ENCODE measurements at places on chromosomes 12 and 14.
A peak's percentile ranks its signal among the peaks of the same experiment; 100 is the strongest.

DNA sequence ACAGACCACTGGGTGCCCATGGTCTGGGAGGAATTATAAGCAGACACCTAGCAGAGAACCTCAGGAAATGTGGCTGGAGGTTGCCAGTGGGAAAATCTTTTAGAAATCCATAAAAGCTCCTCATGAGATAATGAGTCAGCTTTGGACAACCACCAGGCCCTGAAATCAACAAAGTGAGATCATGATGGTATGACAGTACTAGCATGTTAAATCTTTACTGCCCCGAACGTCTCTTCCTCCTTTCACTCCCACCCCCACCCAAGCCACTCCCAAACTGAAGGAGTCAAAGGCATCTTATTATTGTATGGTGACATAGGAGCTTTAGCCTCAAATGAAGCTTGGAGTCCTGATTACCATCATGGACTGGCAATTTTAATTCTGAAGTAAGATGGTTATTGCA lies 240.0 kb downstream of the DIO2 start:
- DNase-seq = no peak

- DNase-seq = no peak
Measured at GRCh38 chr12:13194401-13195110, 2.0 kb upstream of the EMP1 start.

DNA sequence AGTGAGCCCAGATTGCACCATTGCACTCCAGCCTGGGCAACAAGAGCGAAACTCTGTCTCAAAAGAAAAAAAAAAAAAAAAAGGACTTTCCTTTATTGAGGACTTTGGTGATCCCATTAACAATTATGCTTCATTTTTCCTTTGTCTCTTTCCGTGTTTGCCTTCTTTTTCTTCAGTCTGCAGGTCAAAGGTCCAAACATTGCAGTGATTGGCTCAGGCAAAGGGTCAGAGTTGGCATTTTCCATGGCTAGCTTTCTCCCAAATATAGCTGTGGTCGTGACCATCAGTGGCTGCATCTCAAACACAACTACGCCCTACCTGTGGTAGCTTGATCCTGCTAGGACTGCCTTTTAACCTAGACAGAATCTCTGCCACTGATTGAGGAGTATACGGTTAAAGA lies 7.0 kb upstream of the DNAL1 start:
- DNase-seq = no peak

DNA sequence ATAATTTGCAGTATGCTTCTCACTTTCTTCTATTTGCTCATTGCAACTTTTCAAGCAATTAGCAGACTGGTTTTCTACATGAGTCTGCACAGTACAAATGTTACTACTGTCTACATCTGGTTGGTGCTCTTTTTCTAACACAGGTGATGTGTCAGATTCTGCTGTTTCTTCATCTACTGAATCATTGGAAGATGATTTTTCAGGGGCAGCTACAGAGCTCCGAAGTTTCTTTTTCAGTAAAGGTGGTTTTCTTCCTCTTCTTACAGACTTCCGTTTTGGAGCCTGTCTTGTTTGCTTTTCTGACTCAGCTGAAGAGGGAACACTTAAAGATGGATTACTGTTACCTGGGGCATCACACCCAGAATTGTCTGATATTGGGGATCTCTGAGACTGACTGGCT lies 62.1 kb downstream of the SCAF11 start:
- DNase-seq = no peak

DNA sequence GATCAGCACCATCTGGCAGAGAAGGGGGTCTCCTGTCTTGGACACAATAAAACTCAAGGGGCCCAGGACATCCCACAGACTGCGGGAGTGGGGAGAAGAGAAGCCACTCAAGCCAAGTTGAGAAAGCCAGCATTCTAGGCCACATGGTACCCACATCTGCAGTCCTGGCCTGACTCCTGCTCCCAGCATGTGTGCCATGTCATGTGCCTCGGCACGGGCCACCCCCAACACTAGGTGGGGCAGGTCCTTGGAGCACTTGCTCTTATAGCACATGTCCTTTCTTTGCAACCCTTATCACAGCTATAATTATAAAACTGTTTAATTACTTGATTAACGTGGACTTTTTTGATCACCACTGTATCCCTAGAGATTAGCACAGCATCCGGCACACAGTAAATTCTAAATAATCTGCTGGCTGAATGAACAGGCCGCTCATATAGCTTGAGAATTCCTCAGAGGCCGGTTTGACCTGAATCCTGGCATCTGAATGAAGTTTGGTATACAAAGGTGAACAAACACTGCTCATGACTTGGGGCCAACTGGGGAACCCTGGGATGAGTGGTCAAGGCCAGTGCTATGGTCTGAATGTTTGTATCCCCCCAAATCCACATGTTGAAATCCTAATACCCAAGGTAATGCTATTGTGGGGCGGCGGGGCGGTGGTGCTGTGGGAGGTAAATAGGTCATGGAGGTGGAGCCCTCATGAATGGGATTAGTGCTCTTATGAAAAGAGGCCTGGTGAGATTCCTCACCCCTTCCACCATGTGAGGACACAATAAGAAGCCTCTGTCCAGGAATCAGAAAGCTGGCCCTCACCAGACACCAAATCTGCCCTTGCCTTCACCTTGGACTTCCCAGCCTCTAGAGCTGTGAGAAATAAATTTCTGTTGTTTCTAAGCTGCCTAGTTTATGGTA lies 6.6 kb downstream of the NCKAP5L start:
- DNase-seq = no peak

GRCh38 chr14:105700622-105701288 lies 174.4 kb downstream of the TMEM121 start:
- DNase-seq = no peak

- DNase-seq = no peak
Measured at GRCh38 chr12:81224626-81225025, 146.7 kb downstream of the ACSS3 start.

- no peak for DNase-seq
Measured at GRCh38 chr12:117080661-117081144, 18.5 kb downstream of the TESC start.

- peak; percentile 20 for DNase-seq
Measured at GRCh38 chr12:12443431-12443878, 86.6 kb downstream of the BORCS5 start.

All from pulmonary artery endothelial cell (primary cell).